ENCODE measurements at places on chromosomes 2 and 18.

- peak; percentile 44 for DNase-seq
Observed at GRCh38 chr2:143246815-143247744, 117.9 kb downstream of the ARHGAP15 start.

GRCh38 chr18:23585007-23585871 lies 1.1 kb downstream of the NPC1 start:
- peak; percentile 47 for DNase-seq

GRCh38 chr2:239803102-239803765 lies 221.9 kb downstream of the NDUFA10 start:
- DNase-seq, result no peak

- no peak for DNase-seq
Observed at GRCh38 chr2:22950431-22950830, 434.5 kb upstream of the KLHL29 start.

- no peak for DNase-seq
Observed at GRCh38 chr2:220847589-220847988, 724.5 kb downstream of the EPHA4 start.

GRCh38 chr2:11812466-11813248 lies 66.2 kb downstream of the LPIN1 start:
- no peak for DNase-seq

DNA sequence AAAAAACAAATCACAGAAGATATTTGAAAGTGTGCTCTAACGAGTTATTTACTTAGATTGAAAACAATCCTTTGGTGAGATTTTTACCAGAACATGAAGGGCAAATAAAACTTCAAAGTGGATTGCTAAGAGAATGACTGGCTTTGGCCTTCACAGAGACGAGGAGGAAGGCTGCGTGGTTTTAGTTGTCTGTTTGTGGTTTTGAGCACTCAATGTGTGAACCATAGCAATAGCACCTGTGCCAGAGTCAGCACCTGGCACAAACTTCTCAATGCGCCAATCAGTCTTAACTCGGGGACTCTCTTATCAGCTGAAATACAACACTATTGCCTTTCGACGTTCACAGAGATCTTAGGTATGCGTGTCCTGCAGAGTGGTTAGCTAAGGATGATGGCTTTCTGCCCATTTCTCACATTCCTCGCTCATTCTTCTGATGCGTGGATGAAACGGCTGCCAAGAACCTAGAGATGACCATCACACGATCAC lies 70.0 kb downstream of the MBP start:
- peak; percentile 90 for DNase-seq

DNA sequence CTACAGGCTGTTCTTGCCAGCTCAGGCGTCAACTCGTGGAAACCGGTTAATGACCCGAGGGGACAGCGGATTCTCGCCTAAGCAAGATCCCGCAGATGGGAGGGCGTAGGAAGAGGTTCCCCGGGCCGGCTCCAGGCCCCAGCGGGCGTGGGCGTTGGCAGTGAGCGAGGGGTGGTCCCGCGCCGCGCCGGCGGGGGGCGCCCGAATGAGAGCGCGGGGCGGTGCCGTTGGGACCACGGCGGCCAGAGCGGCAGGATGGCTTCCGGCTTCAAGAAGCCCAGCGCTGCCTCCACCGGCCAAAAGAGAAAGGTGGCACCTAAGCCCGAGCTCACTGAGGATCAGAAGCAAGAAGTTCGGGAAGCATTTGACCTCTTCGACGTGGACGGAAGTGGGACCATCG lies at the start of gene CETN1:
CETN1 (plus strand) TSS at position 227 of the 400 bp plus-strand sequence; CDS start at position 256, 29 bp downstream.
- DNase-seq, result no peak

- DNase-seq, result no peak
Observed at GRCh38 chr2:35714883-35715282, 640.7 kb upstream of the CRIM1 start.

DNA sequence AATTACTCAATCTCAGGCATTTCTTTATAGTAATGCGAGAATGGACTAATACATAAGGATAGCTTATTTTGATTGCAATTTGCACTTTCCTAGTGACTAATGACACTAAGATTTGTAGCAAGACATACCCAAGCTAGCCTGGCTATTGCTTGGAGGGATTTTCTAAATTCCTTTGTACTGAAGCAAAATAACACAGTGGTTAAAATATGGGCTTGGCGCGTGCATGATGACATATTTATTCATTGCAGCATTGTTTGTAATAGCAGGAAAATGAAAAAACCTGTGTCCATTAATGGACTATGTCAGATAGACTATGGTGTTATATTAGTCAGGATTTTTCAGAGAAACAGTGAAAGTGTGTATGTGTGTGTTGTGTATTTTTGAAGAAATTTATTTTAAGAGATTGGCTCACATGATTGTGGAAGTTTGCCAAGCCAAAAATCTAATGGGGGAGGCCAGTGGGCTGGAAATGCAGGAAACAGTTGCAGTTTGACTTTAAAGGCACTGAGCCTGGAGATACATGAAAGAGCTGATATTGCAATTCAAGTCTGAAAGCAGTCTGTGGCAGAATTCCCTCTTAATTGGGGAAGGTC lies 16.7 kb upstream of the LAPTM4A start:
- DNase-seq, result no peak

DNA sequence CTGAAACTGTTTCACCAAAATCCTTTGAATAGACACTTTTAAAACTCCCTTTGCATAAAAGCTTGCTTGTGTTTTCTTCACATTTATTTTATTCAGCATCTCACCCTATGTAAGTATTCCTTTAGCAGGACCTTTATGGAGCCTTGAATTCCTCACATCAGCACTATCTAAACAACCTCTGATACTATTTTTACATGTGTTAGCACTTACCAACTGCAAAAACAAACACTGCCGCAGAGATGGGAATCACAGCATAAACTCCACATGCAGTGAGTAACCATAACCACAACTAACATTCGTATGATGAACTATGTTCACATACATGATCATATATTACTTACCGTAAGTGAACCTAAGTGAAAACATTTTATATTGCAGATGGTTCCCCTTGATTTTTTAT lies 15.4 kb downstream of the FBXO15 start:
- no peak for DNase-seq

GRCh38 chr18:54769526-54770464 lies 58.5 kb upstream of the RAB27B start:
- no peak for DNase-seq

- no peak for DNase-seq
Observed at GRCh38 chr2:41943159-41943558, 104.7 kb upstream of the PKDCC start.

- no peak for DNase-seq
Observed at GRCh38 chr18:12630136-12630535, 27.8 kb downstream of the SPIRE1 start.

GRCh38 chr18:67281746-67282145 lies 234.8 kb downstream of the DSEL start:
- no peak for DNase-seq

DNA sequence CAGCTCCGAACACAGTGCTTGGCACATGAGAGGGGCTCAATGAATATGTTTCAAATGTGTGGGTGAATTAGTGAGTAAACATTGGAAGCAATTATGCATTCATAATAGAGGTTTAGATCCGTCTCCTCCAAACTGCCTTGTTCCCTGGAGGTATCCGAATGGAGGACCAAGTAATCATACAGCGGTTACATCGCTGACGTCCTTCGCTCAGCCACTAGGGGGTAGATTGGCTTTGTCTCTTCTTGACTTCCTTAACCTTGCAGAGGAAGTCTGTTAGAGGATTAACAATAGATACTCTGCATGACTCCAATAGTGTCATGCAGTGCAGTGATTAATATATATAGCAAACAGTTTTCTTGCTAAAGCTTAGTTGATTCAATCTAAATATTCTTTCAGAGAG lies 517.0 kb downstream of the PTPRM start:
- no peak for DNase-seq

DNA sequence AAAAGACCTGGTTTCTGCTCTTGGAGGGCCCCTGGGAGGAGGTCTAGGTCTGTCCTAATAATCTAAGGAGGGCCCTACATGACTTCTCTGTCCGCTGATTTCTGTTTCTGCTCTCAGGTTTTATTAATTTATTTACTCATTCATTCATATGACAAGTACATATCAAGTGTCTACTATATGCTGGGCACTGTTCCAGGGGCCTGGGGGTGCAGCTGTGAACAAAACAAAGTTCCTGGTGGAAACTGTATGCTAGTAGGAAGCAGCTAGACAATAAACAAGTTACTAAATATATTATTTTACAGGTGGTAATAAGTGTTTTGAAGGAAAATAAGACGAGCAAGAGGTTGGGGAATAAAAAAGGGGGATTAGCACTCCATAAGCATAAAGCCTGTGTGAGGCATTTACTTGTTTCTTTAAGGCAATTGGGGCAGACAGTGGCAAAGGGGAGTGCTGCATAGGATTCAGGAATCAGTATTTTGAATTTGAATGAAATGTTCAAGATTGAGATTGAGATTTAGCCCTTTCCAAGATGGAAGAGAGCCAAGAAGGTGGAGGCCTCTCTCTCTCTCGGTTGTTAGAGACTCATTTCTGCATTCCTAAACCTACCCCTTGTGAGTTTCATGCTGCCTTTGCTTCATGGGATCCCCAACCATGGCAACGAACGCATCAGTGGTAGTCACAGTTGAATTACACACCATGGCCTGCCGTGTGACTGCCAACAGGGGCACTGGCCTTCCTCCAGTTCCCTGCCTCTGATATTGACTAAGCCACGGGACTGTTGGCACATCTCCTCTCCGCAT lies 28.3 kb downstream of the DRC1 start:
- no peak for DNase-seq

GRCh38 chr2:215369181-215369760 lies 57.4 kb downstream of the ATIC start:
- no peak for DNase-seq

- no peak for DNase-seq
Observed at GRCh38 chr18:79106084-79106483, 36.9 kb downstream of the ATP9B start.

DNA sequence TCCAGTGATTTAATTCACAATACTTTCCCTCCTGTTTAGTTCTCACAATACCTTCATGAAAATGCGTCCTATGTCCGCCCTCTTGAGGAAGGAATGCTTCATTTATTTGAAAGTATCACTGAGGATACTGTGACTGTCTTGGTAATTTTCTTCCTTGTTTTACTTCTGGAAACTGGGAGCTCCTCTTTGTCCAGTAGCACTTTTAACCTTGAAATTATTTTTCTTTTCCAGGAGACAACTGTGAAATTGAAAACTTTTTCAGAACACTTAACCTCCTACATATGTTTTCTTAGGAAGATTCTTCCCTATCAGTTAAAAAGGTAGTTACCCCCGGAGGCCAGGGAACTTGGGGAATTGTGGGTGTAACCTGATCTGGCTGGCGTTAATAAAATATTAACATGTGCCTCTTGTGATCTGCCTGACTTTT lies 58.9 kb upstream of the STON1 start:
- DNase-seq, result no peak

DNA sequence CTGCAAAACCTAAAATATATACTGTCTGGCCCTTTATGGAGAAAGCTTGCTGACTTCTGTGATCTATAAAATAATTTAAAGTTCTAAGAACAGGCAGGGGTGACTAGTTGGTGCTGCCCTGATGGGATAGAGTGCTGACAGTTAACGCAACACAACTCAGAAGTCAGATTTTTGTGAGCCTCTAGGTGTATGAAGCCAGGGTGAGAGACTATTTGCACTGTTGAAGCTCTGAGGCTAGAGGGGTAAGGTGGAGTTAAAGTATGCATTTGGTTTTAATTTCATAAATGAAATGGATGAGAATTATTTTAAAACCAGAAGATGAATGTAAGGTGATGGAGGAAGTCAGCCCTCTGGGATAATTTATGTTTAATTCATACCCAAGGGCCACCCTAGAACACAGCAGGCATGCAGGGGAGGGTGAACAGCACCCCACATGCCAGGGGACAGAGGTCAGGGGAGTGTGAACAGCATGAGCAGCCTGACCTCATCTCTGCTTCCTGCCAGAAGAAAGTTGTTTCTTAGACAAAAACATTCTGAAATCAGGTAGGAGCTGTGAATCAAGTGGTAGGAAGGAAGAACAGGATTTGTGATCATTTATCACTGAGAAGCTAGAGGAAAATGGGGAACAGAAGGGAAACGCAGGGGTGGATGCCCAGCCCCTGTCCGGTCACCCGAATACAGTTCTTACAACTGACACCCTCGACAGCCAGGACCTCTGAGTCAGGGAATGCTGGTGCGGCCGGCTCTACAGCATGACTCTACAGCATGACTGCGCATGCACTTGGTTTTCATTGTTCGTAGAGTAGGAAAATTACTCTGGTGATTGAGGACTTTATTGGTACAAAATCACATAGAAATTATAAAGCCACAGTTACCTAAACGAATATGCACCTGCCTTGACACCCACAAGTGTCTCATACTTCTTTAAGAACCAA lies 93.1 kb downstream of the MBP start:
- DNase-seq, result no peak

GRCh38 chr18:31056296-31056695 lies 13.8 kb upstream of the DSC3 start:
- DNase-seq, result no peak

DNA sequence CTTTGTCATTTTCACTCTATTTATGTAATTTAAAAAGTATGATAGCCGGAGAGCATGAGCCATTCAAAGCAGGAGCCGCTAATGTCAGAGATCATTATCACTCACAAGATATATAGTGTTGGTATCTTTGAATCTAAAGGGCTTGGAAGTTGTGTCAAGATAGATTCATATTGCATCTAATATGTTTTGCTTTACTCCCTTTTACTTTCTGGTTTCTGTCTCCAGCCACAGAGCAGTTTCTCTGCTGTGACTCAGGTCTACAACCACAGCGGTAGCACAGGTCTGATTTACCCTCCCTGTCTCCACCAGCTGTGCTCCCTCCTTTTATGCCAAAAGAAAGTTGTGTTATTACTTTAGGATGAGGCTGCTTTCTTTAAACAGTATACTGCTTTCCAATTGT lies 424.0 kb downstream of the ARHGAP15 start:
- no peak for DNase-seq

GRCh38 chr2:8267048-8267447 lies 414.8 kb upstream of the ID2 start:
- no peak for DNase-seq

DNA sequence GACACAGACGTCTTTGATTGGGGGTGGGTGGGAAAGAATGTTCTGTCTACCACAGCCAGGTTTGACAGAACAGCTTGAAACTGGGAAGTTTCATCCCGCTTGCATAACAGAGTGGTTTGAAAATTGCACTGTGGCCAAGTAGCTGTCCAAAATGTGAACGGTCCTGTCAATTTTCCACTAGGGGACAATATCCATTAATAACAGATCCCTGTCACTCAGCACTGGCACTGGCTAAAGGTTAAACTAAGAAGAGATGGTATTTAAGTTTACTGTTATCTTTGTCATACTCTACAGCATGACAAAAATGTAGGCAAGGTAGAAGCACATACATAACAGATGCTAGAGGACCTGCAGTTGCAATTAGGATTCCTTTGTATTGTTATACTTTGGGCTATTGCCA lies 55.6 kb upstream of the ACMSD start:
- peak; percentile 23 for DNase-seq

DNA sequence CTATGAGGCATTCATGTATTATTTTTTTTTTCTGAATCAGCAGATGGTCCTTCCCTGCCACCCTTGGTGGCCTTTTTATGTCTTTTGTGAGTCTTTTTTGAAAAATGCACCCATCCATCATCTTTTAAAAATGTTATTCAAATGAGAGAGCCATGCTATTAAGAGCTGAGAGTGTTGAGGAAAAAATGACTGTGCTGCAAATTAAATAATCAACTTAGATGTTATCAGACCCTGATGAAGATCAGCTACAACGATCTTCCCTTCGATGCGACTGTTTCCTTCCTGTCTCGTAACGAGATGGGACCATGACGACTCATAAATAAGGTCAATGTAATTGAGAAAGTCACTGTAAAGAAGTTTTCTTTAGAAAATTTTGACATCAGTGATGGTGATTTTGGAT lies 44.4 kb downstream of the TRIB2 start:
- DNase-seq, result peak; percentile 27
